ENCODE measurements at places on chromosomes 4 and X.

DNA sequence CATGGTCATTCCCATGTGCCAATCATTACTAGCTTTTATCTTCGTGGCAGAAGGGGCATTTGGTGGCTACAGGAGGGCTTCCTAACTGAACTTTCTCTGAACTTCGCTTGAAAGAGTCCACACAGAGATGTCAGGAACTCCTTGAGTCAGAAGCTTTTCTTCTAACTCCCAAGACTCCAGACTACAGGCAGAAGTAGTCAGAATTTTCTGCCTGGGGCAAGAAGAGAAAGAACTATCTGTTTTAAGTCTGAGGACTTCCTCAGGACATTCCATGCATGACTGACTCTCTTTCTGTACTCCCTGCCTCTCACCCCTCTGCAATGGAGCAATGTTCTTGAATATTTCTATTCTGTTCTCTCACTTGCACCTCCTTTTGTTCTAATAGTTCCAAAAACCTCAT, 170.5 kb upstream of the TBC1D9 start:
- DNase-seq = no peak

DNA sequence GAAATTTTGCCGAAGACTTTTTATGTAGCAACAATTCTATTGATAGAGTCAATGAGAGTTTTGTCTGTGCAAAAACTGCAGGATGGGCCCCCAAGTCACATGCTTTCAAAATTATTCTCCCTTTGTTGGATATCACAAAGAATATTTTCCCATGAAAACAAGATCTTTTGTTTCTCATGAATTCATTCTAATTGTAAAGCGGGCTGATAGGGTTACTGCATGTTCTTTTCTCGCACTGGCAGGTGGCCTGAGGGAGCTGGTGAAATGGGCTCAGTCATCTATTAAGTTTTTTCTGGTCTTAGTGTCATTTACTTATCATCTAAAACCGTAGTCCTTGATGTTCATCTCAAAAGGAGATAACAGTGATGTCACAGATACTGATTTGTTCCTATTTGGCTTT, 44.2 kb downstream of the MID1IP1 start:
- no peak for DNase-seq

DNA sequence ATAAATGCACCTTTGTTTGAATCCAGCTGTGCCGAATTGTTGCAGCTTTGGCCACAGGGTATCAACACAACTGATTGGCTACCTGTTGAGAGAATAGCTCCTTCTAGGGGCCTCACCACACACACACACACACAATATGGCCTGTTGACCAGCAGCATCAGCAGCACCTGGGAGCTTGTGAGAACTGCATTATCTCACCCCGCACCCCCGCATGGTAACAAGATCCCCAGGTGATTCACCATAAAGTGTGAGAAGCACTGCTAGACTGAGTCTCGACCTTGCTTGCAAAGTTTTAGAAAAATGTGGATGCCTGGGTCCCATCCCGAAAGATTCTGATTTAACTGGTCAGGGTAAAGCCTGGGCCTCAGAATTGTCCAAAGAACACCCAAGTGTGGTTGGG, 176.9 kb upstream of the PRPS2 start:
- no peak for DNase-seq

- DNase-seq = peak; percentile 93
Observed at GRCh38 chr4:118757761-118758251, 72.6 kb downstream of the METTL14 start.

- DNase-seq = no peak
Observed at GRCh38 chr4:7196736-7197135, 4.4 kb downstream of the SORCS2 start.

GRCh38 chrX:38458071-38458470, 103.3 kb upstream of the TSPAN7 start:
- no peak for DNase-seq

- DNase-seq = peak; percentile 97
Observed at GRCh38 chr4:154998284-154998683, 210.2 kb upstream of the NPY2R start.

- DNase-seq = no peak
Observed at GRCh38 chr4:146648461-146648783, 9.7 kb downstream of the POU4F2 start.

GRCh38 chr4:179738822-179739221, 2296.6 kb upstream of the AGA start:
- no peak for DNase-seq

DNA sequence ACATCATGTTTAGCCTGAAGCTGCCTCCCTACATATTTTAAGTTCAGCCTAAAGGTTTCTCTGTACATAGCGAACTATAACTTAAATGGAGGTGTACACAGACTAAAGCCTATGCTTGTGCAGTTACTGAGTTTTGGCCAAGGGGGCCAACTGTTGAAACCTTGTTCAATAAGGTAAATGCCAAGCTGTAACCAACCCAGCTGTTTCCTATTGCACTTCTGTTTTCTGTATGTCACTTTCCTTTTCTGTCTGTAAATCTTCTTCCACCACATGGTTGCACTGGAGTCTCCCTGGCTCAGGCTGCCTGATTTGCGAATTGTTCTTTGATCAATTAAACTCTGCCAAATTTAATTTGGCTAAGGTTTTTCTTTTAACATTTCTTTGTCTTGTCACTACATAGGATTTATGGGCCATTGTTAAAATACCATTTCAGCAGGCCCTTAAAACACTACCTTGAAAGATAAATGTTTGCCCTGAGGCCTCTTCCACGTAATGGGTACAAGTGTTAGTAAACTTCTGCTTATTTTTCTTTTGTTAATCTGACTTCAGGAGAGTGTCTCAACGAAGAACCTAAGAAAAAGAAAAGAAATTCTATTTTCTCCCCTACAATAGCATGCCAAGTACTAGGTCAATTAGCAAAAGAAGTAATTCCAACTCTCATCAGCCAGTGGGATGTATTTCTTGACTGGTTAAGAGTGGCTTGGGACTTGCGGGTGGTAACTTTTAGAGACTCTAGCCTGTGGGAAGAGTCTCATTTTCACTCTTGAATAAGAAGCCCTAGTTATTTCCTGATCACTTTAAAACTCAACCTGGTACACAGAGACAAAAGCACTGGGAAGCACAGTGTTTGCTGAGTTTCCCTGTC, 45.7 kb upstream of the PRSS12 start:
- DNase-seq = no peak

DNA sequence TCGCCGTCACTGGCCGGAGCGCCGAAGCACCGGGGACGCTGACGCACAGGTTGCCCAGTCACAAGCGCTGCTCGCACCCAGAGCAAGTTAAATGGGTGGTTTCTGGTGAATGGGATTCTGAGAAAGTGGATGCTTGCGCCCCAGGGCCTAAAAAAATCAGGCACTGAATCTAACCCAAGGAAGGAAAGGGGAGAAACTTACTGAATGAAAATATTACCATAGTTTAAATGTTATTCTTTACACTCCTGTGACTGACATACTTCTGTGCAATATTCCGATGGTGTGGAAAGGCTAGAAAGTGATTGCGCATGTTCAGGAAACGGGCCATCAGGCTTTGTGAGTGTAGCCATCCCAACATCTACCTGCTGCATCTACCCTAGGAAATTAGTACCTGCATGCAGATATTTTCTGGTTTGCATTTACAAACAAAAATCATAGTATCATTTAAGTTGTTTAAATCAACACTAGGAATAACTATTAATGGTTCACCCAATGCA, 838 bp upstream of the ABCG2 start:
- no peak for DNase-seq

GRCh38 chr4:21709031-21709430, 239.5 kb downstream of the KCNIP4 start:
- DNase-seq = no peak

DNA sequence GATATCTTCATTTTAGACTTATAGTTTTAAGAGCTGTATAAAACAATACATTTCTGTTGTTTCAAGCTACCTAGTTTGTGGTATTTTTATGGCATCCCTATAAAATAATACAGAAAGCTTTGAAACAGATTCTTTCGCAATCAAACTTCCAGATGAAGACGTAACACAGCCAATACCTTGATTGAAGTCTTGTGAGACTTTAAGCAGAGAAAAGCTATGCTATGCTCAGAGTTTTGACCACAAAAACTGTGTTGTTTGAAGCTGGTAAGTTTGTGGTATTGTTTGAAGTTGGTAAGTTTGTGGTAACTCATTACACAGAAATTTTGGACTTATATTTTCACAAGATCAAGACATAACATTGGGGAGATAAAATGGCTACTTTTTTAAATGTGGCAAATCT, 201.8 kb upstream of the UGT8 start:
- no peak for DNase-seq

DNA sequence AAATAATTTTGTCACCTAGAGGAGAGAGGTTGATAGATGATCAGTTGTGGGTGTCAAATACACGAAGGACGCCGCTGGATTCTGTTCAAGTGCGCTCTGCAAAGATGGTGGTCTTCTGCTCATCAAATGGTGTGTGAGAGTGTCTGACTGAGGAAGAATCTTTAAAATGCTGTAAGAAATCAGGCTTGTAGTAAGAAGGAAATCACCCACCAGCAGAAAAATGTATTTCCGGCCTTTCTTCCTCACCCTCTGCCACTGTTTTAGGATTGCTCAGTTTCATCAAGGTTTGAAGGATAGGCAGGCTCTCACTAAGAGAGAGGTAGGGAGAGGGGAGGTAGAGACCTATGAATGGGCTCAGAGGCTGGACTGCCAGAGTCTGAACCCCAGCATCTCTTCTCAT, 28.7 kb downstream of the RHOH start:
- DNase-seq = no peak

GRCh38 chr4:7124689-7125442, 57.0 kb upstream of the GRPEL1 start:
- DNase-seq = peak; percentile 89

- no peak for DNase-seq
Observed at GRCh38 chr4:140790171-140790570, 34.0 kb upstream of the TBC1D9 start.

GRCh38 chr4:107006218-107006617, 29.9 kb downstream of the DKK2 start:
- DNase-seq = no peak

DNA sequence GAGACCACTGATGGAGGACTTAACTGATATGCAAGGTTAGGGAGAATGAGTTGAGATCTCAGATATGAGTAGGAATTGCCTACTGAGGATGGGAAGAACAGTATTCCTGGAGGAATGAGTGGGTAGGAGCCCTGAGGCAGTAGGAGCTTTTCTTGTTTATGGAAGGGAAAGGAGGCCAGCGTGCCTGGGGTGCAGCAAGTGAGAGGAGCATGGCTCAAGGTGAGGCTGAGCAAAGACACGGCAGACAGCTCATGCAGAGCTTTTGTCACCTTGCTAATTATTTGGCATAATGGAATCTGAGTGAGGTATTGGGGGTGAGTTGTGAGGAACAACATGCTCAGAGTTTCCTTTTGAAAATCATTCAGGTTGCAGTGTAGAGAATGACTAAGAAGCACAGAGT, 65.3 kb upstream of the IBSP start:
- no peak for DNase-seq

DNA sequence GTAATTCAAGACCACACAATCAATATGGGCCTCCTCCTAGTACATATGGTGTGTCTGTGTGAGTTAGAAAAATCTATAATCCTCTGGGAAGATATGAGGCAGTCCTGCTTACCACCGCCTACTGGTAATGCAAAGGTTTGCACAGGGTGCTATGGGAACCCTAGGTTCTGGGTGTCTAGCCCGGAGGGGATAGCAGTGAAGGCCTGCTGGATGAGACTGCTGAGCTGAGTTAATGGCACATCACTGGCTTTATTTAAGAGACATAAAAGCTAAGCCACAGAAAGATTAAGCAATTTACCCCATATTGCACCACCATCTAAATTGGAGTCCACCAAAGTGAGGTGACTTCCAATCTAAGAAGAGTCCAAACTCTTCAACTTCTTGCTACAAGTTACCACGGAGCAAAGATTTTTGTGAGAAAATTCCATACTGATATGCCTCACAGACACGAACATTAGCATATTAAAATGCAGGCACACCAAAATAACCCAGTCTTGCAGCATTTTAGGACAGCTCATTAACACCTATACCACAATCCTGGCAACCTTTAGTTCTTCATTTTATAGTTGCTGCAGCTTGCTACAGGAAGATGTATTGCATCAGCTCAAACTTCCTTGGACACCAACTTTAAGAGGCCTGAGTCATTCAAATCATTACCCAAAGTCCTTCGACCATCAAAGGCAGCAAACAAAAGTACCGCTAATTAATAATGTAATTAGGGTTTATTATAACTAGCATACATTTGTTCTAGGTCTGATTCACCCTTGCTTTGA, 13.7 kb downstream of the DGKK start:
- DNase-seq = no peak

GRCh38 chr4:183374950-183375555, 52.8 kb upstream of the CLDN24 start:
- no peak for DNase-seq

GRCh38 chr4:87390551-87390890, 467 bp downstream of the HSD17B11 start:
- DNase-seq = no peak

GRCh38 chr4:140806163-140806562, 50.0 kb upstream of the TBC1D9 start:
- no peak for DNase-seq

DNA sequence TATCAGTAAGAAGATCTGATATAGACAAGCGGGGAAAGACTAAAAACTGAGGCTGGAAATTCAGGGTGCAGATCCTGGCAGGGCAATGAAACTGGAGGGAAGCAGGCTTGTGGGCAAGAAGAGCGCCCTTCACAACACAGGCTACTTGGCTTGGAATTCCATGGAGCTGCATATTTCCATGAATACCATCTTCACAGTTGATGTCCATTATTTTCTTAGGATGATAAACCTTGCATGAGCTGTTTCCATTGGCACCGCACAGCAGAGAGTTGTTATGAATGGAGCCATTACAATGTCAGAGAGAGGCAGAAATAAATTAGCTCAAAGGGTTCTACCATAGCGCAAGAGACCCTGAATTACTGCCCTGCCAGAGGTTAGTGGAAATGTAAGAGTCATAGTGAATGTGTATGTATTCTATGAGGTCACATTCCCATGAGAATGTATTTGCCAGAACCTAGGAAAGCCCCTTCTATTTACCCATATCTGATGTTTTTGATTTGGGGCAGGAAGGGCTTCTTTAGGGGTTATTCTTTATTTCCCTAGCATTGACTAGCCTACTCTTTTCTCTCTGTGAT, 215.6 kb downstream of the PALLD start:
- no peak for DNase-seq

GRCh38 chr4:143251779-143252178, 67.1 kb downstream of the USP38 start:
- DNase-seq = no peak

DNA sequence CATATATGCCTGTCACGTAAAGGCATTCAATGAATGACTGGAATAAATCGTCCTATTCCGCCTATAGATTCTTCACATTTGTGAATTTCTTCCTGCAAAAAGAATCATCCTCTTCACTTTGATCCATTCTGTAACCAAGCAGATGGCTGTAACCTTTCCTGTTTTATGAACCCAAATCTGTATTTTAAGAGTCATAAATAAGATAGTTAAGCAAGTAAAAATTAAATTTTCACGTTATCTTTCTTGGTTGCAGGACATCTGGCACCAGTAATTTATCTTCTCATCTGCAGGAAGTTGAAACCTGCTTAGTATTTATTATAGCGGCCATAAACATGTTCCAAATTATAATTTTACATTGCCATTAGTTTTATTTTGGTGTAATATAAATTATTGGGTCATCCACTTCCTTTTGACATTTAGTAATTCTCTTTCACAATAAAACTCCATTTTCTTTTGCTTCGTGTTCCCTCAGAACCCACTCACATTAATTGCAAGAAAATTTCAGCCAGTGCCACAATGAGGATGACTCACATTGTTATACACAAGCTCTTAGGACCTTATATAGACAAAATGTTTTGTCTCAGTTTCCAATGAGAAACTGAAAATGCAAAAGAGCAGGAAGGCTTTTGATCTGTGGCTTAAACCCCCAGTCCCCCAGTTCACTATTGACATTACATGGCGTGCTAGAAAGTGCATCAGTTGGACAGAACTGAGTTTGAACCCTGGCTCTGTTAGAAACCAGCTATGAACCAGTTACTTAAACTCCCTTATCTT, 51.1 kb downstream of the TMEM156 start:
- DNase-seq = peak; percentile 92
